8988T (cell line): ENCODE measurements at places on chromosomes 5 and 9.
A peak's percentile ranks its signal among the peaks of the same experiment; 100 is the strongest.

DNA sequence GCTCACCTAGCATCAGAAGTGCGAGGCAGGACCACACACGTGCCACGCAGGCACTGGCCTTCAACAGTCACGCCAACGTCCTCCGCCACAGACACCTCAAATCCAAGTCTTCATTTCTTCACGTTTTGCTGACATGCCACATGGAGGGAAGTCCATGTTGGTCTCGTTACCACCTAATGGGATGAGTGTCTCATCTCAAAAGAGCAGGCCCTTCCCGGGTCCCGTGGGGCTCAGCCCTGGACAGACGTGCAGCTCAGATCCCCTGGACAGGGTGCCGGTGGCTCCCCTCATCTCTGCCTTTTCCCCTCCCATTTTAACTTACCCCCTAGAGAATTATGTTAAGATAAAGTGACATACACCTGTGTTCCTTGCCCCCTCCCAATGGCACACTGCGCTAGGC, 76.8 kb downstream of the MRPL36 start:
- no peak for DNase-seq

- DNase-seq, result peak; percentile 68
Observed at GRCh38 chr5:14665101-14665822, 744 bp downstream of the OTULIN start.

DNA sequence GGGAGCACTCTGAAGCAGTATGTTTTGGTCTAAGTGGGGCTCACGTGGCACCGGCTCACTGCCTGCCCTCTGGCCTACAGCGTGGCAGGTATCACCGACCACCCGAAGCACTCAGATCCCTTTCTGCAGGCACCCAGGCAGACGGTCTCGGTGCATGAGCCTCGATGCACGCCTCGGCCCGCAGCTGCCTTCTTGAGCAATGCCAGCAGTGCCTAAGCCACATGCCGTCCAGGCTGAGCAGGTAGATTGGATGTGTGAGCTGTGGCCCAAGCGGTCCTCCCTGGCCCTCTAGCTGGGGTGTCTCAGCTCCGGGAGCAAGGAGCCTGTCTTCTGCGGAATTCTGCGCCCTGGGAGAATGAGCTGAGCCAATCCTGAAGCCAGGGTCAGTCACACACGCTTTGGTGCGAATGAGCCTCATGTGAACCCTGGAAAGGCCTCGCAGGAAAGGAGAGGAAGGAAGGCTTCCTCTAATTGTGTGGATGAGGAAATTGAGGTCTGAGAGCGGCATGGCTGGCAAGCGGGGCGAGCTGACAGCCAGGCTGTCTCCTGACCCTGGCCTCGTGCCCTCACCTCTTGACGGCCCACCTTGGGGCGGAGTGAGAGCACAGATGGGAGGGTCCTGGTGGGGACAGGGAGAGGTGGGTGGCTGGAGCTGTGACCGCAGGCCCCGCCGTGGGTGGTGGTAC, 14.4 kb downstream of the RXRA start:
- no peak for DNase-seq

GRCh38 chr9:94817291-94818177, 91.0 kb downstream of the AOPEP start:
- DNase-seq, result no peak

- DNase-seq, result peak; percentile 11
Observed at GRCh38 chr5:22560147-22560546, 293.0 kb downstream of the CDH12 start.

- no peak for DNase-seq
Observed at GRCh38 chr9:128206916-128207910, 4.0 kb downstream of the DNM1 start.

DNA sequence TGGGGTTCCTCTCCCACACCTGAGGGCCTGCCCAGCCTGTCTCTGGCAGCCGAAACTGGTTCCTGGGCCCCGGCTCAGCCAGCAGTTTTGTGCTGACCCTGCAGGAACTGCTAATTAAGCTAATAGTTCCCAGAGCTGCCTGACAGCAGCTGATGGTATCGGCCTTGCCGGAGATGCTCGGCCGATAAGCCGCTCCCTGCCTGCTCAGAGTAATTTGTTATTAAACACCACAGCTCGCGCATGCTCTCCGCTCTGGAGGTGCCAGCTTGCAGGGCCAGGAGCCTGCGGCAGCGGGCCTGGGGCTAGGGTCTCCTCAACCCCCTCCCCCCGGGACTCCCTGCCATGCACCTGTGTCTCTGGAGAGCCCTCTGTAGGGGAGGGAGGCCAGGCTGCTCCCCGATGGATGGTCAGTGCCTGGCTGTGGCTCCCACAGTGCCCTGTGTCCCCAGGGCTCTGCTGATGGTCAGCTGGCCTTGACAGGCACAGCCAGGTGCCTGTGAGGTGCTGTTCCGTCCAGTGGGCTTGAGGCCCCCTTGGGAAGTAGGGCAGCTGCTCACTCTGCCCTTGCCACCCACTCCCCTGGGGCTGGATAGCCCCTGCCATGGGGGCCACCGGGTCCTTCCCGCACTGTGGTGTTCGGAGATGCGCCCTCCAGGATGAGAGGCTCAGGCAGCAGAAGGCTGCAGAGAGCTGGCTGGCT, 41.7 kb downstream of the RXRA start:
- no peak for DNase-seq

DNA sequence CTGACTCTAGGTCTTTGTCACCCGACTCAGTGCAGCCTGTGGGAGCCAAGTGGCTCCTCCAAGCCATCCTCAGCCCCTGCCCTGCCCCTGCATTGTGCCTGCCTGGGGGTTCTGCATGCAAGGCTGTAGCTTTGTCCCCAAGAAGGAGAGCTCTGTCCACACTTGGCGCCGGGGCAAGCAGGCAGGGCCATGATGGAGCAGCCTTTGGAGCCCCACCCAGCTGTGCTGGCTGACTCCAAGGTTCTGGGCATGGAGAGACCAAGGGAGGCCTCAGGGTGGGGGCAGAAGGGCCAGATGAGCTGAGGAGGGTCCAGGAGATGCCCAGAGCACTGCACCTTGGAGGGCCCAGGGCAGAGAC, 226.2 kb downstream of the CACNA1B start:
- no peak for DNase-seq

- no peak for DNase-seq
Observed at GRCh38 chr9:35074141-35074540, 1.7 kb upstream of the VCP start.

DNA sequence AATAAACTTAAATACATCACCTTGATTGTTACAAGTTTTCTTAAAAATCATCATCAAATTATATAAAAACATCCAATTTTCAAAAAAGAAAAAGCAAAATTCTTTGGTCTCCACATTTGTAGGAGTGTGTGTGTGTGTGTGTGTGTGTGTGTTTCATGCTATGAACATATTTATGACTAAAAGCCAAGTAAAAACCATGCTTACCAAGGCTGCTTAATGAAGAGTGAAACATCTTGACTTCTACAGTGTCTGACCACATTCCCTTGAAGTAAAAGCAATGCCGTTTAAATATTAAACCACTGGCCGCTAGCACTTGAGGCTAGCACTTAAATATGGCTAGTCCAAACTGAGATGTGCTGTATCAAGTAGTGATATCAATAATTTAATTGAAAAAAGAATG, 549.1 kb upstream of the CCNG1 start:
- DNase-seq, result no peak

GRCh38 chr5:147445917-147446316, 64.0 kb downstream of the DPYSL3 start:
- DNase-seq, result no peak

- no peak for DNase-seq
Observed at GRCh38 chr5:5183933-5184332, 43.8 kb downstream of the ADAMTS16 start.

GRCh38 chr5:93756372-93756771, 15.0 kb upstream of the POU5F2 start:
- no peak for DNase-seq

DNA sequence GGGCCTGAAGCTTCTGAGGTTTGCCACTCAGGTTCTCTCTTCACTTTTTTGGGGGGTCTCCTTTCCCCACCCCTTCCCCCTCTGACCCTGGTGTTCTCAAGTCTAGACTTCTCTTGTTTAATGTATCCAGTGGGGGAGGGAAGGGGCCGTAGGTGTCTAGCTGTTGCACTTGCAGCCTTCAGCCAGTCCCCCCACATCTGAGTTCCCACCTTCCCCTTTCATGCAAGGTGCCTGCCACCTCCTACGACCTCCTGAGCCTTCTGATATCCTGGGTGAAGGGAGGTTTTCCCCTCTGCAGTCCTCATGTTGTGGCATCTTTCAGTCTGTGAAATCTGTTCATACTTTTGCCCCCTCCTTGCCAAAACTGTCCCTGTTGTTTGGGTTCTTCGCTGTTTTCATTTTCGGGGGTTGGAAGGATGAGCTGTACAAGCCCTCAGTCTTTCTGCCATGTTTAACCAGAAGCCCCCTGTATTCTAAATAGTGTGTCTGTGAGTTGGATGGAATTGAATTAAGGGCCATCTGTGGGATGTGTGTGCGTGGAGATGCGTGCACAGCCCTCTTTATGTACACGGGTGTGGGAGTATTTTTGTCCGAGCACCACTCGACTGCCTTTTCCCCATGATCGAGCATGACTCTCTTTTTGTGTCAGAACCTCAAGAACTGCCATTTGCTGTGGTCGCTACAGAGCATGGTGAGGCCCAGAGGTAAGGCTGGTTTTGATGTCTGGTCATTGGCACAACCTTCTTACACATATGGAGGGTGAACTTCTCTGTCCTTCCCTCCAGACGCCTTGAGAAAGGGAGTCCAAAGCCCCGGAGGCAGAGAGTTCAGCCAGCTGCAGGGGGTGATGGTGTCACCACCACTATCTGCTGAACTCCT, 23.6 kb downstream of the PRRC2B start:
- DNase-seq, result no peak

GRCh38 chr5:17365811-17366138, 132.3 kb upstream of the TAF11L2 start:
- no peak for DNase-seq

- DNase-seq, result no peak
Observed at GRCh38 chr9:120541921-120542320, 38.0 kb downstream of the CDK5RAP2 start.

- no peak for DNase-seq
Observed at GRCh38 chr5:163424836-163425235, 12.6 kb upstream of the CCNG1 start.

GRCh38 chr5:107232293-107232692, 438.4 kb downstream of the EFNA5 start:
- DNase-seq, result no peak

DNA sequence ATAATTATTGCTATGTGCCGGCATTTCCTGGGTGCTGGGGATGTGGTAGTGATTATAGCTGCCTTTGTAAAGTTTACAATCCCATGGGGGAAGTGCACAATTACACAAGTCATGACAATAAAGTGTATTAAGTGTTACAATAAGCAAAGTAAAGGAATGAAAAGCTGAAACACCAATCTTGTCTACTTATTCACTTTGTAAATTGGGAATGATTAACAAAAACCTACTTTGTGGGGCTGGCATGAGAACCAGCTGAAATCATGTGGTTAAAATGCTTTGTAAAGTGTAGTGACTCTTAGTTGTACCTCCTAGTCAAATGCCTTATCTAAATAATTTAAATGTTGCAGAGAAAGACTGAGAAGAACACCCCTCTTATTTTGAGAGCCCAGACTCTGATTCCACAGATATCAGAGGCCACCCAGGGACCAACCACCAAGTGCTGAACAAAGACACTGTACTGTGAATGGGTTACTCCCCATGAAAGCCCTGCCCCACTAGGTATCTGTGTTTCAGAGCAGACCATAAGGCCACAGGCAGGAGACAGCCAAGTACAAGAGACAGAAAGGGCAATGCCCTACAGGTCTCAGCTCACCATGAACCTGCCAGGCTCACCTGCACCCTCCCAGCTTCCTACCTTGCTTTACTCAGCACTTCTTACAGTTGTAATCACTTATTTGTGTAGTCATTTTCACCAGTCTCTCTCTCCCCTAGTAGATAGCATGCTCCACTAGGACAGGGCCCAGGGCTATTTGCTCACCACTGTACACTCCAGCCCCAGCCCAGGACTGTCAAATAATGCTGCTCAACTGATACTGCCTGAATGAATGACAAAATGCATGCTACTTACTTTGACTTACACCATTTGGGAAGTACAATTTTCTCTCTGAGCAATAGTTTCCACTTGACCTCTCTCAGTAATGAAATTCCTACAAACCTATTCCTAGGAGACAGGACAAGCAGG, 101.6 kb upstream of the APC start:
- no peak for DNase-seq

DNA sequence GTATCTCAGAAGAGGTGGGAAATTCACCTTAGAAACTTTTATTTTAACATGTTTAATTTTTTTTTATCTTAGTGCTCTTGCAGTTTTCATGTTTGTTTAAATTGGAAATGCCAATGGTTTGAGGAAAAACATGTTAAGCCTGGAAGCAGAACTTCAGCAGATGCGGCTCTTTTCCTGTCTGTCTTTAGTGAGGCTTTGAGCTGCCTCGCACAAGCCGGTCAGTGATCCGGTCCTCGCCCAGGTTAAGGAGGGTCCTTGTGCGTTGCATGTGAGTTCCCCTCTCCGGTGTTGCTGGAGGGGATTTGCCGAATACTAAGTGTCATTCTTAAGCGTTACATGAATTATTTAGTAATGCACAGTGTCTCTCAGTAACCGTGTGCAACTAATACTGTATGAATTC, 9.4 kb upstream of the PLEKHG4B start:
- DNase-seq, result no peak

GRCh38 chr5:35854248-35854647, 2.4 kb upstream of the IL7R start:
- DNase-seq, result no peak
